ENCODE measurements at places on chromosomes 11 and 22.

GRCh38 chr22:33036881-33037280 lies 21.3 kb downstream of the SYN3 start:
- no peak for DNase-seq

DNA sequence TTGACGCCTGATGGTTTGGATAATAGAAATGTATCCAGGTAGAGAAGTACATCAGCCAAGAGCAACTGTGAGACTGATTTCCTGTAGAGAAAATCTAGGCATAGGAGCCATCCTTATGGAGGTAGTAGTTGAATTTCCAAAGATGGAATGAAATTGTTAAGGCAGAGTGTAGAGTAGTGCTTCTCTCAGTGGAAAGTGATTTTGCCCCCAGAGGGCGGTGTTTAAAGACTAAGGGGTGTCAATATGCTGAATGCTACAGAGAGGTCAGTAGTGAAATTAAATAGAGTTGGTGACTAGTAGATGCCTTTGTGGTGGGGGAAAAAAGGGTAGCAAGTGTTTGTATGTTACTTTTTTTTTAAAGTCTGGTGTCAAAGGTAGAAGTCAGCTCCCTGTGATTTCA lies 54.5 kb downstream of the TRIM44 start:
- no peak for DNase-seq

DNA sequence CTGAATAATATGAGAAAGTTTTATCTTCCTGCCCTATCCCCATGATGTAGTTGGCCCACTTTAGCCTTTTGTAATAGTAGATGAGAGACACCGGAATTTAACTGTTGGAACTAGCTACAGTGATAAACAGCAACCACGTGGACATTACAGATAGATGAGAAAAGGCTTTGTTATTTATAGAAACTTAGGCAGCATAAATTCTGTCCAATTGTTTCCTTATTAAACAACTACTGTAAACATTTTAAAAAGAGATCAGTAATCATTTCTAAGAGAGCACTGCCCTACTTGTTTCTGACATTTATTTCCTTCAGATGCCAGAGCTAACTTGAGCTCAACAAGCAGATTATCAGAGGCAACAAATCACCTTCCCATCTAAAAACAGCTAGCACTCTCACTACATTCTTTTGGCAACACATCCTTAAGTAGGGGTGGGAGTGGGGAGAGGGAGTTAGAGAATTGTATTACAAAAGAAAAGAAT lies 63.1 kb downstream of the SOX6 start:
- DNase-seq: no peak

GRCh38 chr11:662689-663274 lies 25.7 kb downstream of the DRD4 start:
- peak; percentile 14 for DNase-seq

GRCh38 chr11:10375280-10375971 lies 70.6 kb downstream of the ADM start:
- no peak for DNase-seq

DNA sequence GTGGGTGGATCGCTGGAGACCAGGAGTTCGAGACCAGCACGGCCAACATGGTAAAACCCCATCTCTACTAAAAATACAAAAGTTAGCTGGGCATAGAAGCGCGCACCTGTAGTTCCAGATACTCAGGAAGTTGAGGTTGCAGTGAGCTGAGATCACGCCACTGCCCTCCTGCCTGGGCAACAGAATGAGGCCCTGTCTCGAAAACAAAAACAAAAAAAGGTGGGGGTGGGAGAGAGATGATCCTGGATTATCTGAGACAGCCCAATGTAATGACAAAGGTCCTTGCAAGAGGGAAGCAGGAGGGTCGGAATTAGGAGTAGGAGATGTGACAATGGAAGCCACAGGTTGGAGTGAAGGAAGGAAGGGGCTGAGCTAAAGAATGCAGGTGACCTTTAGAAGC lies 87.6 kb upstream of the APOA1 start:
- DNase-seq: no peak

DNA sequence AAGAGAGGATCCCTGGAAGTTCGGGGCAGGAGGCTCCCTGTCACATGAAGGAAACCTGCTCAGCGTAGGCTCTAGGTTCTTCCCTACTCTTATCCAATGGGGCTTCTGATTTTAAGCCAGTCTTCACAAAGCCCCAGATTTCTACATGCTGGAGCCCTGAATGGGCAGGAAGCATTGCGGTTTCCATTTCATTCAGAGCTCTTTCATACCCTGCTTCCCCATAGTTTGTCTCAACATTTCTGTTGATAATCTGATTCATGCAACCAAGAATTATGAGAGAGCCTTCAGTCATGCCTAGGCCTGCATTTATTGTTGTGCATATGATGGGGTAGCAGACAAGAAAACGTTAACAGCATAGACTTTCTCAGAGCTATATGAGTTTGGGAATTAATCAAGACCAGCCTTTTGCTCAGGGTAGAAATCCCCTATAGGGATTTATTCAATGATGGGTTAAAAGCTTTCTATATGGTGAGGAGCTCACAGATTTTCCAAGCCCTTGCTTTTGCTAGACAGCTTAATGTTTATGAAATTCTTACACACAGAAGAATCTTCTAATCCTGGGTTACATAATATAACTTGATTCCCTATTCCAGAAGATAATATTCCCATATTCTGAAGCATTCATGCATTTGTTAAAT lies 15.9 kb downstream of the OR51B4 start:
- no peak for DNase-seq

DNA sequence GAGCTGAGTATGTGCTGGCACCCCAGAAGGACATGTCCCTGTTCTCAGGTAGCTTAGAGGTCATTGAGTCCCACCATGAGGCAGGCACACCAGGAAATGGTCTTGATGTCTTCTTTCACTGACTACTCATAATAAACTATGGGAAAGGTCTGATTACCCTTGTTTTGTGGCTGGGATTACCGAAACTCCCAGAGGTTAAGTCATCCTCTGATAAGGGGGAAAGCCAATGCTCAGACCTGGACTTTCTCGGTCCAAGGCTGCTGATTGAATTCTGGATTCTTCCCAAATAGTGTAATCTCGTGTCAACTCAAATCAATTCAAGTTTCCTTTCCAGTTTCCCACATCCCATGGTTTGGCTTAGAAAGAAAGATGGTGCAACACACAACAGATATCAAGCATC lies 3.7 kb upstream of the CD44 start:
- DNase-seq: no peak

DNA sequence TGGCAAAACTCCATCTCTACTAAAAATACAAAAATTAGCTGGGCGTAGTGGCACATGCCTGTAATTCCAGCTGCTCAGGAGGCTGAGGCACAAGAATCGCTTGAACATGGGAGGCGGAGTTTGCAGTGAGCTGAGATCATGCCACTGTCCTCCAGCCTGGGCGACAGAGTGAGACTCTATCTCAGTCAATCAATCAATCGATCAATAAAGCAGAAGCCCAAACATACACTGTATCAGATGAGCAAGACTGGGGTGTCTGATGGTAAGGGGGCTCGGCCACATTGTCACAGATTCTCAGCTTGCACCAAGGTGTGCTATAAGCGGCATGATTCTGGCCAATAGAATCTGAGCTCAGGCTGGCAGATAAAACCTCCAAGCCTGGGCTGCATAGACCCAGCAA lies 261.1 kb downstream of the BUD13 start:
- DNase-seq: no peak

- no peak for DNase-seq
These were observed 20.9 kb upstream of the BAIAP2L2 start for GRCh38 chr22:38131399-38131798.

- no peak for DNase-seq
These were observed 52.4 kb downstream of the AAMDC start for GRCh38 chr11:77873345-77873744.

- DNase-seq: no peak
These were observed 60.8 kb downstream of the SLC25A17 start for GRCh38 chr22:40758390-40758789.

DNA sequence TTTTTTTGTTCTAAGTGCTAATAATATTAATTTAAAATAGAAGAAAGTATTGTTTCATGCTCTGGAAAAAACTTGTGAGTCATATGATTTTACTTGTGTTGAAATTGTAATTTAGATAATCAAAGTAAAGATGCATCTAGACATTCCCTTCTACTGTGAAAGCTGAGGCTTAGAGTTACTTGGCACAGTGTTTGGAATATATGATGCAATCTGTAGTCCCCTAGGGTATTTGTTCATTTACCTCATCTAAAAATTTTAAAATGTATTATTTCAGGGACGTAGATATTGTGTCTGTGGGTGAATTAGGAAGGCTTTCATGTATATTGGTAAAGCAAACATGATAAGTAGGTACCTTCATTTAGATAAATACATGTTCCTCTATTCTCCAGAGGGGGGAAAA lies 793.5 kb upstream of the CNTN5 start:
- no peak for DNase-seq

DNA sequence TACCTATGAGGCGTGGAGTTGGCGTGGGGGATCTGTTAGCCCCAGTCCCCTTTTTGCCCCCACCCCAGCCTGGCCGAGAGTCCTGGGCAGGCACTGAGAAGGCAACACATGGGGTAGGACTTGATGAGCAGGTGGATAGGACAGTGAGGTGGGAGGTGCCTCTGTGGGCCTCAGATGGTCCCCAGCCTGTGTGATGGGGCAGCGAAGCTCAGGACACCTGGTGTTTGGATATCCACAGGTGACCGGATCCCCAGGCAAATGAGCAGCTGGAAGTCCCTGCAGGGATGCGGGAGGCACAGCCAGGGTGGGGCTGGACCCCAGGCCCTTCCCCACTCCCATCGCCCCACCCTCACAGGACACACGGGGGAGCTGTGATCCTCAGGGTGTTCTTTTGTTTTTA lies 9.7 kb downstream of the FBLN1 start:
- no peak for DNase-seq

DNA sequence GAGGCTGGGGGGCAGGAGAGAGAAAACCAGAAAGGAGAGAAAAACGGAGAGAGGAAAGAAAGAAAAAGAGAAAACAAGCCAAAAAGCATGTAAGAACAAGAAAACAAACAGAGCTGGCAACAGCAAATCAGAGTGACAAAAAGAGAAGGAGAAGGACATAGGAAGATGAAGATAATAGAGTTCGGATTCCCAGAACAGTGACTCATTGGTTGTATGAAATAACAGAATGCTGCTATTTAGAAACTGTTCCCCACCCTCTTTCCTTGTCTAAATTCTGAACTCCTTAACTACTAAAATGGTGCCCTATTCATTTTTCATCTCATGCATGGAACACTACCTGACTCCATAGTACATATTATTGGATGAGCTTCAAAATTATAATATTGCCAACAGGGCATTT lies 317.4 kb downstream of the C11orf87 start:
- no peak for DNase-seq

DNA sequence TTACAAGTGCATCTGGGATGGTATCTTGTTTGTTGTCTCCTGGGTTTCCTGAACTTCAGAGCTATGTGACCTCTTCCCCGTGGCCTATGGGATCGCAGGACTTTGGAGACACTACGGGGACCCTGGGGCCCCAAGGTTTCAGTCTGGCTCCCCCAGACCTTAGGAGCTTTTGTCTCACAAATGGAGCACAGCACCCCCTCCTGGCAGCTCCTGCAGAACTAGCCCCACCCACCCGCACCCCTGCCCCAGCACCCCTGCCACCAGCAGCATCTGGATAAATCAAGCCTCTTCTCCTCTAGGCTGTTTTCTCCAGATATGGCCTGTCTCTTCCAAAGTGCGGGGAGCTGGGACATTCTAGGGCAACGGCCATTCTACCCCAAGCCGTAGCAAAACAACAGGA lies 10.4 kb downstream of the RCOR2 start:
- DNase-seq: peak; percentile 32

DNA sequence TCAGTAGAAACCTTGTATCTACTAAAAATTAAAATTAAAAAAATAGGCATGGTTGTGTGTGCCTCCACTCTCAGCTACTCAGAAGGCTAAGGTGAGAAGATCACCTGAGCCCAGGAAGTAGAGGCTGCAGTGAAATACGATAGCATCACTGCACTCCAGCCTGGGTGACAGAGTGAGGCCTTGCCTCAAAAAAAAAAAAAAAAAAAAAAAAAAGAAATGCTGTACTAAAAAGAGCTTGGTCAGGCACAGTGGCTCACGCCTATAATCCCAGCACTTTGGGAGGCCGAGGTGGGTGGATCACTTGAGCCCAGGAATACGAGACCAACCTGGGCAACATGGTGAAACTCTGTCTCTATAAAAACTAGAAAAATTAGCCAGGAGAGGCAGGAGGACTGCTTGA lies 36.5 kb downstream of the SBF2 start:
- no peak for DNase-seq
